ENCODE measurements at places on chromosomes 13 and 19.
A peak's percentile ranks its signal among the peaks of the same experiment; 100 is the strongest.

DNA sequence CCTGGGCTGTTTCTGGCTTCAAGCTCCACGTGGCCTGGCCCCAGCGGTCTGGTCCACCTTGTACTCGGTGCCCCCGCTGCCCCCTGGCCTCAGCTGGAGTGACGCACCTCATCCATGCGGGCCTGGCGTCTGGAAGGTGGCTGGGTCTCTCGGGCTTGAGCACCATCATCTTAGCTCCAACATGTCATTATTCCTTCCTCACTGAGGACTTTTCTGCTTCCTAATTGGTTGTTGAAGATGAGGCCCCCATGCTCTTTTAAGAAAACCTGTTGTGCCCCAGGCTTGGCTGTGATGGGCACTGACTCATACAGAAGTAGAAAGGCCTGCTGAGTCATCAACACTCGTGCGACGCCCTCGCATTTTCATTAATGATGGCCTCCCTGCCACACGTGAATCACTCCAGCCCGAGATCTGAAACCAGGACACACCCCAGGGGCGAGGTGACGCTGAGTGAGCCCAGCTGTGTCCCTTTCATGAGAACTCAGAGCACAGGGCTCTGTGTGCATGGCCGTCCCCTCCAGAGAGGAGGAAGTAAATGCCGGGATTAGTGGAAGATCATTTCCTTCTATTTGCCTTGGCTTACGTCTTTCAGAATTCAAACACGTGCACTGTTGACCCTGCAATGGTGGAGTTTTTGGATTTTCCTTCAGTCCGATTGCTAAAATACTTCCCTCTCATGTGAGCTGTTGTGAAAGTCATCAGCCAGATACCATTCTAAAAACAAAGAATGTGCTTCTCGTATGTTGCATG, 14.0 kb upstream of the GJA3 start:
- peak; percentile 68 for DNase-seq

DNA sequence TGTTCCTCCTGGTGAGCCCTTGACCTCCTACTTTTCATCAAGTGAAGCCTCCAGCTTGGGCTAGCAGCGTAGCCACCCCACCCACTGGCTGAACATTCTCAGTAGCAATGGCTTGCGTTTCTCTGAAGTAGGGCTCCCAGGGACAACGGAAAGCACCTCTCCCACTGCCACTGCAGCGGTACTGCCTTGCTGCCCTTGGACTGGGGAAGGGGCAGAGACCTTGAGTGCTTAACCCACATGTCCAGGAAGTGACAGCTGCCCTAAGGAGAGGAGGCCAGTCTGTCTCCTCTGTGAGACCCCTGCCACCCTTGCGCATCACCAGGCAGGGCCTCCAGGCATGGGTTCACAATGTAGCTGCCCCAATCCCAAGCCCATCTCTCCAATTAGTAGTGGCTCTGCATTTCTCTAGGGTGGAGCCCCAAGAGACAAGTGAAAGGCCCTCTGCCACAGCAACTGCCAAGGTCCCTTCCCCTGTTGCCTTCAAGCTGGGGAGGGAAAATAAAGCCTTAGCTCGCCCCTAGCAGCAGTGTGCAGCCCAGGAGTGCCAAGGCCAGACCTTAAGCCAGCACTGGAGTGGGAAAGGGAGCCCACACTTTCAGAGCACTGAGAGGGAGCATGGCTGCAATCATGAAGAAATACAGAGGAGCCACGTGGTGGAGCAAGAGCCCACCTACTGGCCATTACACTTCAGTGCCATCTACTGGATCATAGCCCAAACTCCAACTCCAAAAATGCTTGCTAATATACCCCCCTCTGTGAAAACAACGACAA, 175.9 kb upstream of the TRPC4 start:
- peak; percentile 54 for DNase-seq

DNA sequence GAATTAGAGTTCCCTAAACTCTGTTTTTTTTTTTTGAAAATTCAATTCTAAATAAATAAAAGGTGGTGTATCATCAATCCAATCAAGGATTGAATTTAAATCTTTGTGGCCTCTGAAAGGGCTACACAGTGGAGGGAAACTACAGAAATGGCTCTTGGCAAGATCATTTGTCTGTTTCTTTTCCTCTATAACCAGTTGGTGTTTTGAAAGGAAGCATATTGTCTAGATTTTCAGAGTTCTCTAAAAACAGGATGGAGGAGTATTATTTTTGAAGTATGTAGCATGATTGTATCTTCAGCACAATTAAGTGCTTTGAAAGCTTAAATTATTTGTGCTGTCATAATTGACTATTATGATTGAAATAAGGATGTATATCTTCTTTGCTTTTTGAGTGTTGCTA, 29.8 kb downstream of the WASF3 start:
- DNase-seq = no peak

- DNase-seq = peak; percentile 77
These were observed 41.4 kb upstream of the SERP2 start for GRCh38 chr13:44331912-44332851.

- DNase-seq = no peak
These were observed 5.7 kb upstream of the TNFSF13B start for GRCh38 chr13:108263621-108264355.

- DNase-seq = peak; percentile 2
These were observed 125.0 kb upstream of the NBEA start for GRCh38 chr13:34816908-34817665.

DNA sequence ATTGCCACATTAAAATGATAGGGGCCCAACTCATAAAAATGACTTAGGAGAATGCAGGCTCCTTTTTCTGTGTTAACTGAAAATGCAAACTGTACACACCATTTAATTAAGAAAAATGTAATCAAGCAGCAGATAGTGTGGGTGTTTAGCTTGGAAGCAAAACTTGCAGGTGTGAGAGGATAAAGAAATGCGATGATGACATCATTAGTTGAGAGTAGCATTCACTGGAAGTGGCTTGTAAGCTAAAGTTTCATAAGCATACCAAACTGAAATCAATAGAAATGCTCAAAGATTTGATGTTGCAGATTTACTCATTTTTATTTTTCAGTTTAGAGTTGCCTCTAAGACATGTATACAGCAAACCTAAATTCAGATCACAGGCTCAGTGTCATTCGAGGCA, 86.6 kb downstream of the PRR20E start:
- DNase-seq = peak; percentile 26

DNA sequence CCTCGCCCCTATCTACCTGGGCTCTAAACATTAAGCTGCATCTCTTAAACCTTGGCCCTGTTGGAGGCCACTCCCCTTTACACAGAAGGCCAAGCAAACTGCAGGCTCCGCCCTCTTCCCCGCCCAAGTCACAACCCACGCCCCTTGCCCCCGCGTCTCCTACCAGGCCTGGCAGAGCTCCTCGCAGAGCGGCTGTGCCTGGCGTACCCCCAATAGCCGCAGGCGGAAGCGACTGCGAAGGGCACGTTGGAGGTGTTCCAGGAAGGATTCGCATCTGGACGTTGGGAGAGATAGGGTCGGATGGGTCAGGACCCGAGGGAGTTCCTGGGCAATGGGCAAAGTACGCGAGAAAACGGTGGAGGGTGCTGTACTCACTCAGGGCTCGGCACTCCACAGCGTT, 5.9 kb downstream of the RTBDN start:
- peak; percentile 92 for DNase-seq

- DNase-seq = peak; percentile 8
These were observed 8.7 kb downstream of the SIGLECL1 start for GRCh38 chr19:51259348-51260245.

GRCh38 chr13:108915095-108915633, 285.8 kb downstream of the MYO16 start:
- no peak for DNase-seq

DNA sequence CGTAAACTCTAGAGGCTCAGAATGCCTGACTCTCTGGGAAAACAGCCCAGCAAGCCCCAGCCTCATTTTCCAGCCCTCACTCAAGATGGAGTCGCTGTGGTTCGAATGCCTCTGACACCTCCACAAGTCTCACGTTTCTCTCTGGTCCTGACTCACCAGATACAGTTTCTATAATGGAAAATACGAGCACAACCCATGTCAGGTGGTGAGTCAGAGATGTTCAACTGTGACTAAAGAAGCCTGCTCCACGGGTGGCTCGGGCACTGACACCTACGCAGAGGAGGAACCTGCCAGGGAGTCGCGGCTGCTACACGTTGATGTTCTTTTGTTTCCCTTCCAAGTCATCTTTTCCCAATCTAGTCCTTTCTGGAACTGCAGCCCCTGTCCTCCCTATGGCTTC, 87.1 kb upstream of the STK24 start:
- peak; percentile 37 for DNase-seq

GRCh38 chr19:36819130-36819630, 19.0 kb downstream of the ZNF790 start:
- DNase-seq = no peak

DNA sequence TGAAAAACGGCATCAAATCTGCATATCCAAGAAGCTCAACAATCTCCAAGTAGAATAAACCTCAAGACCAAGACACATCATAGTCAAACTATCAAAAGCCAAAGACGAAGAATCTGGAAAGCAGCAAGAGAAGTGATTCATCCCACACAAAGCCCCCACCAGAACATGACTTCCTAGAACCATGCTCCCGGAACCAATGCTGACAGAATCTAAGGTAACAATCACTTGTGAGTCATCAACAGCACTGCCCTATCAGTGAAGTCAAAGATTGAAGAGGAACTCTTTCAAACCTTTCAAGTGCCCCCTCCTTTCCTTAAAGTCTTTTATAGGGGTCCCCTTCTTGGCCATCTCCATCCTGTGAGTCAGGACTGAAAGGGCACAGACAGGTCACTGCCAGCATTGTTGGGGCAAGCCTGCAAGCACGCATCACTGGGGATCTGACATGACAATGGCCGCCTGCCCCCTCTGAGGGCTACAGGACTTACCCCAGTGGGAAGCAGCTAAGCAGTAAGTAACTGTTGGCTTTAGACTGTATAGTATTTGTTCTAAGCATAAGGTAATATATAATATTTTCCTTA, at the start of gene CCDC70:
CCDC70 (plus strand) TSS at position 247 of the 578 bp plus-strand sequence. CDS start 3,443 bp downstream, outside the sequence.
- DNase-seq = no peak

DNA sequence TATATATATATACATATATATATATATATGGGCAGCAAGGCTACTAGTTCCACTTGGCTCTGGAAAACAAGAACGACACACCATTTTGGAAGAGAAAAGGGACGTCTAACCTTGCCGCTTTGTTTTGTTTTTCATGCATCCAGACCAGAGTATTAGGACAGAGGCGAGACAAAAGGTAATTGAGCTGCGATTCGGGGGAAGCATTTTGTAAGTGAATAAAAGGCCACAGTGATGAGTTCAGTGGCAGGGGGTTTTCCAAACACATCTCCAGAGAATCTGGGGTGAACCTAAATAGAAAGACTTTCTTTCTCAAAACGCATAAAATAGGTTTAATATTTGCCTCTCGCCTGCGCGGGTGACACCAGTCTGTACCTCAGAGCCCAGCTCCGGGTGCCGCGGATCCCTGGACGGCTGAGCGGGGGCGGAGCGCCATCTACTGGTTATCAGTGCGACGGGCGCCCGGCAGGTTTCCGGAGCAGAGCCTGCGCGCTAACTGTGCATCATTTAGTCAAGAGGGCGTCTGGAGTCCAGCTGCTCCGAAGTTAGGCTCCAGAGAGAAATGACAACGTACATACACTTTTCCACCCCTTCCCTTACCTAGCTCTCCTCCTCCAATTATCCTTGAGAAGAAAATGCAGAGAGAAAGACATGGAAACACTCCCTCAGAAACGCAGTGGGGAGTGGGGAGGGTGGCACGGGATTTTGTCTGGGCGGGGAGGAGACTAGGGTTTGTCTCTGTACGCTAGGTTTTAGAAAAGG, 262.3 kb downstream of the TBC1D4 start:
- DNase-seq = peak; percentile 67

- no peak for DNase-seq
These were observed 4.9 kb upstream of the DMKN start for GRCh38 chr19:35518313-35518712.

DNA sequence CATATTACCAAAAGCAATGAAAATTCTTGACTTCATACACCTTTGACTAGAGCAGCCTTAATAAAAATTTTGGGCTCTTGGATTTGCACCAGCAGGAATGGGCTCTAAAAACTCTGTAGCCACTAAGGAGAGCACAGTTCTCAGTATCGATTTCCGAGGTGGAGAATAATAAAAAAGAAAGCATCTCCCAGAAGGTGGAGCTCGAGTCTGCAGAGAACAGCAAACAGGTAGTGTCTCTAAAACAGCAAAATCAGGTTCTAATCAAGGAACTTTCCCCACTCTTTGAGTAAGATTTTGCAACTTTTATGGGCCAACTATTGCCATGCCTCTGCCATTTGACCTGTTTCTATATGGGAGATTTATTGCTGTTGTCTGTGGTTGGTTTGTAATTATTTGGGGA, 258.7 kb upstream of the GPC6 start:
- DNase-seq = peak; percentile 63

DNA sequence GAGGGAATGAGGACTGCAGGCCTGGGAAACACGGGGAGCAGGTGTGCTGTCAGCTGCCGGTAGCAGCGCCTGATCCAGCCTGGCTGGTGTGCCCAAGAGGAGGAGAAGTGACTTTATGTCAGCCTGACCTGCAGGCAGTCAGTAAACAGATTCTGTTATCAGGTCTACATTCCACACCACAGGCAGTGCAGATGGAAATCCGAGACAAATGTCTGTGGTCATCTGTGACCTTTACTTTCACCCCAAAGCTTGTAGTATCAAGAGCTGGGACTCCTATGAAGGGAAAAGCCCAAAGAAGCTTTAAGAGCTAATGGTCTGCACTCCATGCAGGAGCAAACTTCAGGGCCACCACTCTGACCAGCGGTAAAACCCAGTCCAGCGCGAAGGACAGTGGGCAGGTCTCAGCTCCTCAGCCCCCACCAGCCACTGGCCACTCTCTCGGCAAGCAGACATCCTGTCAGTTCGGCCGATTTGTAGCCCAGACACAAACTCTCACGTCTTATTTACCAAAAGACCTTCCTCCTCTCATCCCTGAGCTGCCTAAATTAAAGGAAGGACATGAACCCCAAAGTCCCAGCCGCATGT, 7.7 kb downstream of the EPS15L1 start:
- DNase-seq = no peak

DNA sequence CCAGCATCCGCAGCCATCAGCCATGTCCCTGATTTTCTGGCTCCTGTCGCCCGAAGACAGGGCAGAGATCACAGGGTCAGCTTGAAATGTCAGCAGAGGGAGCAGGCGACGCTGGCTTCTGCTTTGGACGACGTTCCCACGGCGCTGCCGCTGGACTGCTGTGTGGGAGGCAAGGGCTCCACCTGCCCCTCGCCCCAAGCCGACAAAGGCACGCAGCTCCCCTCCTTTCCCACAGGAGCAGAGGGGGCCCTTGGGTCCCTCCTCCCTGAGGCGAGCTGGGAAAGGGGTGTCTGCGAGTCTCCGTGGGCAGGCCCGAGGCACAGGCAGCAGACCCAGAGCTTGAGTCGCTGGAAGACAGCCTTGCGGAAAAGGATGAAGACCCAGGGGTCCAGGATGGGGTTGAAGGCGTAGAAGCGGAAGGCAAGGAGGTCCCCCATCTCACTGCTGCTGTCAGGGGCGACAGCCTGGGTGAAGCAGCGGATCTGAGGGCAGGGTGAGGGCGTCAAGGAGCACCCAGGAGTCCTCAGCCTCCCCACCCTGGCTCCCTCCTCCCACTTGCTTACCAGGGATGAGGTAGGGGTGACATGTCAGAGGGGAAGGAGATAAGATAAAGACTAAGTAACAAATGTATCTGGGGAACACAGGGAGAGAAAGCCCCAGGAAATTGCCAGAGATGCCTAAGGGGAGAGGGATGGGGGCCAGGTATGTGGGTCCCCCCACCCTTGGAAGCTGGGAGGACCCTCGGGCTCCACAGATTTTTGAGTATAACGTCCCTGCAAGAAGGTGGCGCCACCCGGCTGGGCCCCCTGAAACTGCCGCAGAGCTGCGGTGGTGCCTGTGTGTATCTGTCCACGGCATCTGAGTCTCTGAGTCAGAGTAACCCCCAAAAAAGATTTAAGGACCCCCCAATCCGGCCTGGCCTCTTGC, 3.4 kb downstream of the PTGIR start:
- DNase-seq = no peak

- DNase-seq = no peak
These were observed 302.8 kb downstream of the FOXO1 start for GRCh38 chr13:40363653-40364052.

- no peak for DNase-seq
These were observed 8.8 kb downstream of the FZR1 start for GRCh38 chr19:3514930-3515329.

Data from NCI-H69 (cell line).